Stimulated activated CD8-positive, alpha-beta memory T cell treated with anti-CD3 and anti-CD28 coated beads, Interleukin-15, amount 100 ng/mL, for 4 hours (primary cell): ENCODE measurements at places on chromosomes 11 and 22.

- no peak for DNase-seq
Measured at GRCh38 chr22:22110548-22111266, 128.1 kb upstream of the TOP3B start.

- DNase-seq, result no peak
Measured at GRCh38 chr22:39928536-39929520, 27.9 kb downstream of the GRAP2 start.

DNA sequence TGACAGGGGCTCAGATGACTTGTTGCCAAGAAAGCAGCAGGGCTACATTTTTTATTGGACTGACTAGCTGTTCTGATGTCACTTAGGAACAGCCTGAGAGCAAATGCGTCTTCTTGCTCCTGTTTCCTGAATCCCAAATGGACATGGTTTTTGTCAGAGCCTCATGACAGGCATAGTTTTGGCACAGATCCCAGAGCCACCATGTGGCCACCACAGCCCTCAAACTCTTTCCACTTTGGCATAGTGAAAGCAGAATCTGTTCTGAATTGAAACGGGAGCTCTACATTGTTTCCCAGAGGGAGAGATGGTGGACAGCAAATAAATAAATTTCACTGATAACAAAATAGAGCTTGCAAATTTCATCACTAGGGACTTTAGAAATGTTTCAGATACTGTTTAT, 222.2 kb downstream of the C11orf87 start:
- no peak for DNase-seq

DNA sequence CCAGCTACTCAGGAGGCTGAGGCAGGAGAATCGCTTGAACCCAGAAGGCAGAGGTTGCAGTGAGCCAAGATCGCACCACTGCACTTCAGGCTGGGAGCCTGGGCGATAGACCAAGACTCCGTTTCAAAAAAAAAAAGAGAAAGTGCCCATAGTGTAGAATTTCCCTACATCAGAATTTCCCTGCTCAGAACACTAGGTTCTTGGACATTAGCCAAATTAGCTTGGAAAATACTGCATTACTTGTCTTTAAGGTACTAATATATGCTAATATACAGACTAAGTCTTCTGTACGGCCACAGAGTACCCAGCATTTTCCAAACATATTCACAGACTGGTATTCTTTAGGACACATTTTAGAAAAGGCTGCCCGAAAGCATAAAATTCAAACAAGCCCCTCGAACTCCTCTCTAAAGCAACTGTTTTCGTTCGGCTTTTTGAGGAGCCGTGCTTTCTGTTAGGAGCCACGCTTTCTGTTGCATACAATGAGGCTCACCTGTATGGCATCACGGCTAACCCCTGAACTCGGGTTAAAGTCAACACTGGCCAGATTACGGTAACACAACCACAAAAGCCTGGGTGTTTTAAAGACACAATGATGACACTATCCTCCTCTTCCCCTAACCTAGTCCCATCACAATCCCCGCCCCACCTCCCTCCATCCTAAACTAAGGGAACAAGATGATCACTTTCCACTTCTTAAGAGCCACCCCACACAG, 18.4 kb downstream of the TNKS1BP1 start:
- no peak for DNase-seq

DNA sequence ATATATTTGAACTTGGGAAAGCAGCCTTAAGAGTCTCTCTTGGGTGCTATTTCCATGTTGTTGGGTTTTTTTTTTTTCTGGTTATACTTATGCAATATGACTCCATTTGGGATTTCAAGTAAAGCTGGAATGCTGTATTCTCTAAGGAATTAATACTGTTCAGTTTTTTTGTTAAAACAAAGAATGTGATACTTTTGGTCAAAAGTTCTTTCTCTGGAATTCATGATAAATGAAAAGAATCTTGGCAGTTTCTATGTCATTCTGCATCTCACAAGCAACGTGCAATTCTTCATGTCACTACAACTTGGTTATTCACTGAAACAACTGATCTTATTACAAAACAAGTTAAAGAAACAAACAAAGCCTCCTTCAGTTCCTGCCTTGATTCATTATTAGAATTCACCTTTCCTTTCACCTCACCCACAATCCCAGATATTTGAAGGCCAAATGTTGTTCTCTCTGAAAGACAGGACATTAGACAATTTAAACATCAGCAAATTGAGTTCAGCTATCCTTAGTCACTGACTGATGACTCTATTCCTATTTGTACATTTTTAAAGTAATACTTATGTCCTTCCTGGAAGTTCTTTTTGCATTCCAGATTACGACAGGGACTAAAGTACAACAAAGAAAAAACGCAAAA, 176.2 kb downstream of the SBF2 start:
- no peak for DNase-seq

GRCh38 chr11:105149477-105149876, 9.9 kb upstream of the CARD18 start:
- no peak for DNase-seq
